CD8-positive, alpha-beta T cell (primary cell): ENCODE measurements at places on chromosomes 16 and 17.

DNA sequence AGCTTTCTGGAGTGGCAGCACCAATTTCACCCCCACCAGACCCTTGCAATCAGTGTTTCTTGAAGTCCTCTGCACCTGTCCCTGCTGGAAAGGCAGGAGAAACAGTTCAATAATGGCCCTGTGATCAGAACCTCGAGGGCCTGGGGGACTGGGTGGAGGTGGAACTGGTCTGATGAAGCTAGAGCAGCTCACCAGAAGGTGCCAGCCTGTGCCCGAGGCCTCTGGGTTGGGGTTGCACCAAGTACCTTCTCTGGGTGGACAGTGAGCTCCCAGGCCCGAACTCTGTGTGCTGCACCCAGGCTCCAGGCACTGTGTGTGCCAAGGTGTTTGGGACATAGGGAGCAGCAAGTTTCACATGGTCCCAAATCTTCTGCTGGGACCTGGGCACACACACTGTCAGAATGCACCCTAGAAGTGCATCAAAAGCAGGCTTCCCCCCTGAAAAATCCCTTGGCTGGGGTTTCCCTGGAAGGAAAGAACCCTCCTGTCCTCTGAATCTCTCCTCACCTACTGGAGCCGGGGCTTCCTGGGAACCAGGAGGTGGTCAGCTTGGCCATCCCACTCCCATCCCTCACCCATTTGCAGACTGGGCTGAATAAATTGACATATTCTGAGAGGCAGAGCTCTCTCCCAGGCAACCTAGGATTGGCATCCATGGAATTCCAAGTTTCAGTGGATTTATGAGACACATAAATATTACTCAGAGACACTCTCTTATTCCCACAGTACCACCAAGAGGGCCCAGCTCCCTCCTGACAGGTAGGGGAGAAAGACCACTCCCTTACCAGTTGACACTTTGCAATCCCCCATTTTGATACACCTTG lies 17.4 kb downstream of the CD300LG start:
- DNase-seq = no peak

DNA sequence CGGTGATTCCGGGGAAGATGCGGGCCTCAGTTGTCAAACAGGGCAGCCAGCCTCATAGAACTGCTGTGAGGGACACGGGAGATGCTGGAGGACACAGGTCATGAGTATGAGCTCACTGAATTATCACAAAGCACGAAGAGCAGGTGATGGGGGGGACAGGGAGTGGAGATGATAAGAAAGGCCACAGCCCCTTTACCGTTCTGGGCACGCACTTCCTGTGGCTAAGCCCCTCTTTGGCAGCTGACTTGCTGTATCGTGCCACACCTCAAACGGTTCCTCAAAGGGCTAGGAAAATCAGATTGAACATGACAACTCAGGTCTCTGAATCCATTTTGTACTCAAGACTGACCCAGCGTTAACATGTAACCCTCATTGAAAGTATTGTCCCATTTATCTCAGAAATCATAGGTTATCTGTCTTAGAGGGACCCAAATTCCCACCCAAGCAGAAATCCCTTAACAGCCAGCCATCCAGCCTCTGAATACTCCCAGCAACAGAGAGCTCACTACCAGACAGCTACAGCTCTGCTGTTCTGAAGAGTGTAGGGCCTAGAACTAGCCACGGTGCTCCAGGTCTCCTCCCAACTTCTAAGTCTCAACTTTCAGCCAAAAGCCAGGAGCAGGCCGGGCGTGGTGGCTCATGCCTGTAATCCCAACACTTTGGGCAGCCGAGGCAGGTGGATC lies 5.0 kb upstream of the SRL start:
- no peak for DNase-seq

DNA sequence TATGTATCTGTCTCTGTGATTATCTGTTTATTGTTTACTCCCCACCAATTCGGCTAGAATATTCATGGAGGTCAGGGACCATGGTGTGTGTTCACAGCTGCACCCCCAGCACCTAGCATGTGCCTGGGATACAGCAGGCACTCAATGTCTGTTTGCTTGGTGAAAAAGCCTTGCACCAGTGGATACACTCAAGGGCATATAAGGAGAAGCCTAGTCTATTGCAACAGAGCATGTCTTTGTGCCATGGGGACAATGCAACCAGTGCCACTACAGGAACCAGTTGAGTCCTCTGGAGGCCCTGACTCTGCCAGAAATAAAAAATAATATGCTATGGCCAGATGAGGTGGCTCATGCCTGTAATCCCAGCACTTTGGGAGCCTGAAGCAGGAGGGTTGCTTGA lies 93.6 kb downstream of the NDE1 start:
- DNase-seq = no peak

GRCh38 chr17:77457572-77458201 lies 316.9 kb downstream of the SEC14L1 start:
- DNase-seq = peak; percentile 51

- DNase-seq = no peak
Observed at GRCh38 chr16:86103320-86103719, 204.4 kb downstream of the IRF8 start.

- no peak for DNase-seq
Observed at GRCh38 chr16:52470585-52470984, 76.4 kb downstream of the TOX3 start.

DNA sequence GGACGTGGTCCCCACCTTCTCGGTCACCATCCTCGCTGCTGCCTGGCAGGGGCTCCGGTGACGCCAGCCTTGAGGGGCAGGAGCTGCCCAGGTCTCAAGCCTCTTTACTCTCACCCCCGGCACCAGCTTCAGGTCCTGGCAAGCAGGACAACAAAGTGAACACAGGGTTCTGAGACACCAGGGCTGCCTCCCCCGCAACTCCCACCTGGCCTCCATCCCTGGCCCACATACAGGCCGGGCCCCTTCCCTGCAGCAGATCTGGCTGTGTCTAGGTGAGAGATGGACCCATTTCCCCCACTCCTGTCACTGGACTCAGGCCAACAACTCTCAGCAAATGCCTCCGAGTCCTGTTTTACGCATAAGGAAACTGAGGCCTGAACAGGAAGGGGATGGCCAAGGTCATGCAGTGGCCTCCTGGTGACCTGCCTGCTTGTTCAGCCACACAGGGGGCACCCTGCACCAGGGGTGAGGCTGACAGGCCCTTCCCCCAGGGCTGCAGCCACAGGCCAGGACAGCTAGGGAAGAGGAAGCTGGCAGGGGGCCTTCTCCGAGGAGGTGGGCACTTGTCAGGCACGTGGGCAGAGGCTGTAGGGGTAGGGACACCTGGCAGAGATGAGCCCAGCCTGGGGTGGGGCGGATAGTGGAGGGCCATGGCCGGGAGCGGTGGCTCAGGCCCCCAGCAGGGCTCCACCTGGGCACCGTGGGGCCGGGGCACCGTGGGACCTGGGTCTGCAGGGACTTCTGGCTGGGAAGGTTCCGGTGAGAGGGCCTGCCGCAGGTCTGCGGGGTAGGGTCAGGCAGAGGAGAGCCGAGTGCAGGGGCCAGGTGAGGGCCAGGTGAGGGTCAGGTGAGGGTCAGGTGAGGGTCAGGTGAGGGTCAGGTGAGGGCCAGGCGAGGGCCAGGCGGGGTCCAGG lies 46.7 kb upstream of the PVALEF start:
- no peak for DNase-seq

- DNase-seq = no peak
Observed at GRCh38 chr16:31190061-31190460, 10.1 kb downstream of the FUS start.

DNA sequence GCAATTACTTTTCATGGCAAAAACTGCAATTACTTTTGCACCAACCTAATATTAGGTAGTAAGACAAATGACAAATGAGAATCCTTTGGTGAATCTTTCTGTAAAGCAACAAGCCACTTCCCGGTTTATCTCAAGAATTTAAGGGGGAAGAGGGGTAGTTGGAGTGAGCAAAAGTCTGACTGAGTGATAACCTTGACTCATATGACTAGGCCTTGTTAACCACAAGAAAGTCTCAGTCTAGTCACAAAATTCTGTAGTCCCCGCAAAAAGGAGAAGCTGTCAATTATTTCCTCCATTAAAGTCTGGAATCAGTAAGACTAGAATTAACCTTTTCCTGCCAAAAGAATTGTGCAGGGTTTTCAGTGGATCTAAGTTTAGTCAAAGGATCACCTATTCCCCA lies 72.2 kb upstream of the GNAO1 start:
- DNase-seq = no peak

DNA sequence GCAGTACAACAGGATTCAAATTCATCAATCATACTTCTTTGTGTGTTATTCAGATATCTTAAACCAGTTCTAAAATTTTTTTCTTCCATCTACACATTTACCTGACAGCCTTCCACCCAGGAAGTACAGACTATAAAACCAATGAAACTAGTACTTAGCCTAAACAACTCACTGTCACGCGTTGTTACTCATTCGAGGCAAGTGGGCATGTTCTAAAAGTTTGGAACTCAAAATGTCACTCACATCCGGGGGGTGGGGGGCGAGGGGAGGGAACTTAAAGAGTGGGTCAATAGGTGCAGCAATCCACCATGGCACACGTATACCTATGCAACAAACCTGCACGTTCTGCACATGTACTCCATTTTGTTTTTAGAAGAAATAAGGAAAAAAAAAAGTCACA lies 90.4 kb upstream of the PLEKHM1 start:
- no peak for DNase-seq

DNA sequence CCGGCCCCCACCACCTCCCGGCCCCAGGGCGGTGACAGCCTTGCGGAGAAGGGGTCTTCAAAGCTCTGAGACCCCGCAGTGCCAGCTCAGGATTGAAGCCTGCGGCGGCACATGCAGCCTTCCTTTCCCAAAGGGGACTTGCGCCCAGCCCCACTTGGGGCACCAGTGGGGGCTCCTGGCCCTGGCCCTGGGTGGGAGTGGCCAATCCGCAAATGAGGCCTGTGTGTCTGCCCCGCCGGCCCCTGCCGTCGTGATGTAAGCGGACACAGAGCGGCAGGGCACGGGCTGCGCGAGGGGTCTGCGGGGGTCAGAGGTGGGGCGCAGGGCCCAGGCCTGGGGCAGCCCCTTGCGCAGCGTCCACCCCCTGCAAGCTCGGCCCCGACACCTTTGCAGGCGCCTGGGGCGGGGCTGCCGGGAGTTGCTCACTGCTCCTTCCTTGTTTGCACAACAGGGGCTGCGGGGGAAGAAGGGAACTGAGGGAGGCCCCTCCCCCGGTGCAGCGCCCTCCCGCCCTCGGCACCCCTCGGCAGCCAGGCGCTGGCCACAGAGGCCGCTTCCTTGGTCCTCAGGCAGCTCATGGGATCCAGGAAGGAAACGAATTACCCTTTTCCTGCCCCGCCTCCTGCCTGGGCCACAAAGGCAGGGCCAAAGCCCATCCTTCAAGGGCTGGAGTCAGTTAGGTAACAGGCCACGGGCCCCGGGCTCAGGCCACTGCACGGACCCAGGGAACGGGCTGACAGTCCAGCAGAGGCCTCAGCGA lies 2.9 kb downstream of the SLC16A3 start:
- DNase-seq = no peak
